ENCODE measurements at places on chromosomes 1 and 21.

GRCh38 chr1:205569411-205570172, 62.2 kb downstream of the ELK4 start:
- DNase-seq: no peak

- DNase-seq: no peak
These were observed 237.0 kb downstream of the PTPRU start for GRCh38 chr1:29473161-29473855.

DNA sequence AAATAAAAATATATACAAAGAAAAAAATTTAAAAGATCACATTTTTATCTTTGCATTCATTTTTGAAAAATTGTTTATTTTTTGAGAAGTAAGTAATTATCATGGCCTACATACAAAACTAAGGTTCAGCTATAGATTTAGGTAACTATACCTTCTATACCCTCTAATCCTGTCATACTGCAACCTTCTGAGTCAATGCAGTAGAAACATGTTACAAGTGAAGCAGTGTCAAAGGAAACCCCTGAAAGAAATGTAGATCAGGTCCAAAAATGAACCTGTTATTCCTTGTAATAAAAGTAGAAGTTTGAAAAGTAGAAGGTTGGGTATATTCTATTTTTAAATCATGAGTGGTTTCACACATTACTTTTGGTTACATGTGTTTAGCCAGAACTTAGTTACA, 51.3 kb downstream of the PTGS2 start:
- no peak for DNase-seq

DNA sequence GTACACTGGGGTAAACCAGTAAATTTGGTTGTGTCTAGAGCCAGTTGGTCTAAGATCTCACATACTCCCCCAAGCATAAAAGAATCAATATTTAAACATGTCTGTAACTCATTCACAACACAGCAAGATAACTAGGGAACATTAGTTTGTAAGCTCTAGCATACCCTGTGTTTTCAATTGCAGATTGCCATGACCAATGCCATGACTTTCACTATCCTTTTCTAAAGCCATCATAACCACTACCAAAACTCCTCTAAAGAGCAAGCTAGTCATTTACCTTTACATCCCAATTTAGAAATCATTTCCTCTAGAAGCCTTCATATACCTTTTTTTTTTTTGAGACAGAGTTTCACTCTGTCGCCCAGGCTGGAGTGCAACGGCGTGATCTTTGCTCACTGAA, 56.5 kb upstream of the PLA2G4A start:
- DNase-seq: no peak

DNA sequence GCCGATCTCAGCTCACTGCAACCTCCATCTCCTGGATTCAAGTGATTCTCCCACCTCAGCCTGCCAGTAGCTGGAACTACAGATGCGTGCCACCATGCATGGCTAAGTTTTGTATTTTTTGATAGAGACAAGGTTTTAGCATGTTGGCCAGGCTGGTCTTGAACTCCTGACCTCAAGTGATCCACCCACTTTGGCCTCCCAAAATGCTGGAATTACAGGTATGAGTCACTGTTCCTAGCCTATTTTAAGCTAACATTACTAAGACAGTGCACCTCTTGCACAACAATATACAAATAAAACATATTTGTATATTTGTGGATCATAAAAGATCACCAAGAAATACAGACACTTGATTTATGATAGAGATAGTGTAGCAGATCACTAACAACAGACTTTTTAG, 139.1 kb downstream of the DUSP10 start:
- DNase-seq: no peak

DNA sequence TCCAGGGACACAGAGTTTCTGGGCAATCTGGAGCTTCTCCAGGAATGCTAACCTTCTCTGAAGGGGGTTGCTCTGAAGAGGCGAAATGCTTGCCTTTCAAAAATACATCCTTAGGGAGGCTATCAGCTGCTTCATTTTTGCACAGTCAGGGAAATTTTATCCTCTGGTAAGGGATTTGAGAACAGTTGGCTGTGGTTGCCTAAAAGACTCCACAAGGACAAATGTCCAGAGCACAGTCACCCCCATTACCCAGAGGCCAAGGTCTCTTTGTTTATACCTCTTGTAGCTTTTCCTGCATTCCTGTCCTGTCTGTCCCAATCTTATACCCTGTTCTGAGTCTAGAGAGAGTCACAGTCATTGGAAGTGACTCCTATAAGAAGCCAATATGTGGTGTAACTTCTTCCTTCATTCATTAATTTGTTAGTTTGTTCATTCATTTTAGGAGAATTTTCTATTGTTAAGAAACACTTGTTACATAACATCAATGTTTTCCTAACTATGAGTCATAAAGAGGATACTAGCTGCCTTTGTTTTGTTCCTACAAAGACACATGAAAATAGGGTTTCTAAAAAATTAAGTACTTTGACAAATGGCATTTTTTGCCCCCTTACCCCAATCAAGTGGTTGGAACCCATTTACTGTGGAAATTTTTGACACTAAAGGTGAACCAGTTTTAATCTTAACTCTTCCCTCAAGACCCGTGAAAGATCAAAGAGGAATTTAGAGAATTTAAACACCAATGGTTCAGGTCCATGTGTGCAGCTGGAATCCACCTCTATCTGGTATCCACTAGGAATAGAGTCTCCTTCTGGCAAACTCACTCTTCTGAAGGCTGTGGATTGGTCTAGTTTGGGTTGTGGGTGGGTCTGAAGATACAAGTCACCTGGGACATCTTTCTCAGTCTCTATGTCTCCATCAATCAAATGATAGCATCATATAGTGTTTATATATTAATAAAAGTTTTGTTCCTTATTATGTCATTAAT, 47.1 kb downstream of the GPR88 start:
- no peak for DNase-seq
